NT2/D1 (cell line): ENCODE measurements at places on chromosomes 7 and 10.
A peak's percentile ranks its signal among the peaks of the same experiment; 100 is the strongest.

DNA sequence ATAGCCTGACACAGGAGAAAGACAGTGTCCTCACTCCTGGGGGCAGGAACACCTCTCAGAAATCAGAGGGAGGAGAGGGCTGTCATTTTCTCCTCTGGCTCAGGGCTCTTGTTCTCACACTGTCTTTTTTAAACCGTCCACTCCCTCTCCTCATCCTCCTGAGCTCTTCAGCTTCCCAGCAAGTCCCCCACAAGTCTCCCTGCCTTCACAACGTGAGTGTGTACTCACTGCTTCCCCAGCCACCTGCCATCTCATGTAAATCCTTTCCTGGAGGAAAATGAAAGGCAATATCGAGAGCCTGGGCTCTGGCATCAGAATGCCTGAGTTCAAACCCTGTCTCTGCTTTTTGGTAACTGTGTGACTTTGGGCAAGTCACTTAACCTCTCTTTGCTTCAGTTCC is 5.7 kb downstream of the LLCFC1 start:
- DNase-seq = no peak

DNA sequence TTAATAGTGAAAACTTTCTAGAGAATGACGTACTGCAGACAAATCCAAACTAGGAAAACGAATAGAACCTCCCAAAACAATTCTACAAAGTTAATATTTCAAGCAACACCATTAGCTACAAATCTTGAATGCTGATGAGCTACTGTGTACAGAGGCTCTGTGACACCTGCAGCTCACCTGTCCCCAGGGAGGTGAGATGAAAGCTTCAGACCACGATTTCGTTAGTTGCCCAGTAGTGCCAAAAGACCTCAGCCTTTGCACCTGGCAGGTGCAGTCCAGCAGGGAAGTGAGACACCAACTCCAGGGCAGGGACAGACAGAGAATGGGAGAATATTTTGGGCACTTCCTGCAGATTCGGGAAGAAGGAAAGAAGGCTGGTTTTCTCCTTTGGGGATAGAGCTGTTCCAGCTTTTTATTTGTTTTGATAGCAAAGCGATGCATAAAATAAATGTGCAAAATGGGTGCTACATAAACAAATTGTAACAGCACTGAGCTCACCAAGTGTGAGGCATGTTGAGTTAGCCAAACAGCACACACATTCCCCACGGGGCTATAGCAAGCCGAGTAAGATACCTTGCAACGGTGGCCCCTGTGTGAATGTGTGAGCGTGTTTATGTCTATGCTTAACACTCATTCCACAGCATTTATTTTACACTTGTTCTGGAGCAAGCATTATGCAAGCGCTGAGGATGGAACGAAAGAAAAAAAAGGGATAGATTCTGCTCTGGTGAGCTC is 1024.8 kb upstream of the AUTS2 start:
- no peak for DNase-seq

DNA sequence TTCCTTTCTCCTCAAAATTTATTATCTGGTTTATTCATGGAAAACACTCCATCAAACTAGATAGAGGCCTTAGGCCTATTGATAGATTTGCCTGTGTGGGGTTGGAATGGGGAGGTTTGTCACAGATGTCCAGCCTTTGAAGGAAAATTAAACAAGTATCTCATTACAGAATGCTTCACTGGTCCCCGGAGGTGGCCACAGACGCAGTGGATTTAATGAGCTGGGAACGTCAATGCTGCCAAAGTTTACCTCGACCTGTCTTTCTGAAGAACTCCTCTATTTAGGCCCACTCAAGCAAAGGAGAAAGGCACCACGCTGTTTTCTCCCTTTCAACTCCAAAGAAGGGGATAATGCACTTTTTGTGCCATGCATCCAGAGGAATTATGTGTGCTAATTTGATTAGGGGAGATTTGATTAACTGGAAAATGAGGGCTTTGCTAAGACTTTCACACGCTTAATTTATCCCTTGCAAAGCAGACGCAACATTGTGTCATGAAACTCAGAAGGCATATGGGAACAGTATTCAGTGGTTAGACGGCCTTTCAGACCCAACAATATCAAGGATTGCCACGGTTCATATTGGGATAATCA is 558.8 kb upstream of the GALNT17 start:
- DNase-seq = no peak

DNA sequence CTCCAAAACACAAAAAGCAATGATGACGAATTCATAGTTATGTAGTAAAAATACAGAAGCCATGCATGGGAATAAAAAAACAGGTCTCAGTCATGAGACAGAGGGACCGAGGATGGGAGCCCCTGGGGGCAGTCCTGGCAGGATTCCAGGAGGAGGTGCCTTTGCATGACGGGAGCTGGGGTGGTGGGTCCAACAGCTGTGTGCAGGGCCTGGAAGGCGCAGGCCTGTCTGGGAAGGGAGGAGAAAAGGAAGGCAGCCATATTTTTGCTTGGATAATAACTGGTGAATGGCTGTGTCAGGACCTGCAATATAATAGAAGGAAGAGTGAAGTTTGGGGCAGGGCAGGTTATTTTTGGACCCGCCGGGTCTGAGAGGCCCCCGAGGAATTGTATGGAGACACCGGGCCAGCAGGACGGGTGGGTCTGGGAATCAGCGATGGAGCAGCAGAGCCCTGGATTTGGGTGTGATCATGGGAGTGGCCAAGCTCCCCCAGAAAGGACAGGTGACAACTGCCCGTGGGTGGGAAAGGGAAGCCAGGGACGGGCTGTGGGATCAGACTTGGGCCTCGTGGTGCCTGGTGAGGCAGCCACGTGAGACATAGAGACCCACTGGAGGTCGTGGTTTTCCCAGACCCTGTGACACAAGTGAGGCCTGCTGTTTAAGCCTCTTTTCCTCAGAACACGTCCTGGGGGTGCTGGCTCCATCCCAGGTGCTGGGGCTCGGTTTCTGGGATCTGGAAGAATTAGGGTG is 2.9 kb upstream of the JAKMIP3 start:
- DNase-seq = no peak

DNA sequence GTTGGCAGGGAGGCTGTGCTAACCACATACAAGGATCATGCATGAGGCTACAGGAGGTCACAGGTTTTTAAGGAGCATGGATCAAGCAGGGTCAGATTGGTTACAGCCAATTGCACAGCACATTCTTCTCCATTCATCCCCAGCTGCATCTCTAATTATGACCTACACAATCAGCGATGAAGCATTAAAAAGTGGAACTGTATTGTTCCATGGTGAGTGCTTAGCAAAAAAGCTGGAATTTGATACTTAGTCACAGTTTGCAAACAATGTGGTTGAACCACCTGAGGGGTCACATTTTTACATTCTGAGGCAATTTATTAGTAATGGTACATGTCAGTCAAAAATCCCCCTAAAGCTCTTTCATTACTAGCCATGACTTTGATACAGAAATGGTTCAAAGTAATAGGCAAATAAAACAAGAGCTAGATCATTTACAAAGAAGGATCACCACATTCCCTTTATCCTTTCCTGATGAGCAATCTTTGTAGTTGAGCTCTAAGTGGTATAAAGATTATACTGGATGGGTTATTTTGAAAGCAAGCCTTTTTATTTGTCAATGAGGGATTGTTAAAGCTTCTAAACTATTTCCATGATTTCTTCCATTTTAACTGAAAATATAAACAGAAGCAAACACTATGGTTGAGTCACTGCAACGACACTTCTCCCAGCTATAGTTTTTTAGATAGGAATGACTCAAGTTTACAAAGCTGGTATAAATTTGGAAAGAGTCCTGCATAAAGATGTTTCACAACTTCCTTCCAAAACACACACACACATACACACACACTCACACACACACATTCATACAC is 217.8 kb upstream of the SEMA3A start:
- no peak for DNase-seq

DNA sequence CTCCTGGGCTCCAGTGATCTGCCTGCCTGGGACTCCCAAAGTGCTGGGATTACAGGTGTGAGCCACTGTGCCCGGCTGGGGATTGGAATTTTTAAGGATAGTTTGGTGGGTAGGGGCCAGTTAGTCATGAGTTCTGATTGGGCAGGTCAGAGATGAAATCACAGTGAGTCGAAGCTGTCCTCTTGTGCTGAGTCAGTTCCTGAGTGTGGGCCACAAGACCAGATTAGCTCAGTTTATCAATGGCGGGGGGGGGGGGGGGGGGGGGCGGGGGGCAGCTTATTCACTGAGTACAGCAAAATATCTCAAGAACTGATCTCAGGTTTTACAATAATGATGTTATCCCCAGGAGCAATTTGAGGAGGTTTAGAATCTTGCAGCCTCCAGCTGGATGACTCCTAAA is 11.6 kb upstream of the ERCC6 start:
- DNase-seq = no peak

- DNase-seq = no peak
These were observed 29.2 kb downstream of the FAM3C start for GRCh38 chr7:121366852-121367431.

DNA sequence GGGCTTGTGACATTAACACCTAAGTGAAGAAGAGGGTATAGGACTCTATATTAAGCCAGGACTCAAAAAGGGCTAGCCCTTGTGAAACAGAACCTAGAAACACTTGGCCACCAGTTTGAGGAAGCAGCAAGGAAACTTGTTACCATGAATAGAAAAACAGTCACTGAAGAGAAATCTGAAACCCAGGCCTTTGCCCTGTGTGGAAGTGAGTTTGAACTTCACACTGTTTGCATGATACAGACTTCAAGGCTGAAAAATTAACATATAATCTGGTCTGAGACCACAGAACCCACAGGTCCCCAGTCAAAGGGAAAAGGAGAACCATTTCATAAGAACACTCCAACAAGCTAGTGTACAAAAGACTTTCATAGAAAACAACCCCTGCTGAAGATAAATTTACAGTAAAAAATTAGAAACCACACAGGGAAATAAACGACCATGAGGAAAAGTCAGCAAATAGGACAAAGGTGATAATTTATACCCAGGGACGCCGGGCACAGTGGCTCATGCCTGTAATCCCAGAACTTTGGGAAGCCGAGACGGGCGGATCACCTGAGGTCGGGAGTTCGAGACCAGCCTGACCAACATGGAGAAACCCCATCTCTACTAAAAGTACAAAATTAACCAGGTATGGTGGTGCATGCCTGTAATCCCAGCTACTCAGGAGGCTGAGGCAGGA is 76.1 kb downstream of the SKIDA1 start:
- DNase-seq = no peak

DNA sequence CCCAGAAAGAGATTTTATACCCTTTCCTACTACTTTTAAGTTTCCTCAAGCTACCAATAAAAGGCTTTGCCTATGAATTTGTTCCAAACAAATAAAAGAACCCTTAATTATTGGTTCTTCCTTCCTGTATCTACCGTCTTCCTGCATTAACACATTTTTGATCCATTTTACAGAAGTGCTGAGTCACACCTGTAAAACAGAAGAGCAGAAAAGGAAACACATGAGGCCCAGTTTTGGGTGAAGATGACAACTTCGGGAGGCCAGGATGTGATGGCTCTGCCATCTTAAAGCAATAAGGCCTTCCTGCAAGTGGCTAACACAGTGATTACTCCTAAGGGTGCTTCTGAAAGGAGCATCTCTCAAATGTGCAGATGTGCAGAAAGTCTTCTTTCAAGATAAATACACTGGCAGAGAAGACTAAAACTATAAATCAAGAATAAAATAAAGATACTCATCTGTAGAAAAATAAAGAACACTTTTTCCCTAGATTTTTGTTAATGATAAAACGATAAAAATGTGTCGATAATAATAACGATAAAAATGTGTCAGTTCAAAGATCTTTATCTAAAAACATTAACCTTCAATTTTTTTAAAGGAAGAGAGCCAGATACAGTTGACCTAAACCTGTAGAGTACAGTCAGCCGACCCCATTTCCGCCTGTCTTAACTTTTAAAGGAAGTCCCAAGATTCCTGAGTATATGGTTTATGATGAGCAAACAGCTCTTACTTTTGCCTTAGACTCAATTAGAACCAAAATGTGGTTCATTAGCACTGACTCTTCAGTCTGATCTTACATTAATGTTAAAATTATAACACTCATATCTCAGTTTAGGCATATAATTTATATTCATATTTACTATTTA is 108.6 kb downstream of the UBE2H start:
- DNase-seq = no peak

GRCh38 chr7:40232242-40232893 is 97.6 kb downstream of the SUGCT start:
- DNase-seq = peak; percentile 38

DNA sequence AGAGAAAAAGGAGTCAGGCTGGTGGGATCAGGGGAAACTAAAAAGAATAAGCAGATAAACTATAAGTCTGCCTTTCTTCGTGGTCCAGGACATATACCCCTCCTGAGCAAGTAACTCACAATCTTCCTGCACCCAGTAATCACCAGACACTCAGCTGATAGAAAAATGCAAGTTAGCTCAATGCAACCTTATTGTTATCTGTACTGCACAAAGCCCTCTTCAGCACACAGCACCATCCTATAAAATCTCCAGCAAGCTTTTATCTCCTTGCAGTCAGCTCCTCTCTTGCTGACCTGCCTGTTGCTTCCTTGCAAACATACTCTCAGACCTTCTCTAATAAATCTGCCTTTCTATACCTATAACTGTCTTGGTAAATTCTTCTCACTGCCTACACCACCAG is 6.7 kb downstream of the SLC37A3 start:
- no peak for DNase-seq

GRCh38 chr10:78904196-78904595 is 164.6 kb upstream of the ZMIZ1 start:
- DNase-seq = no peak

- DNase-seq = no peak
These were observed 227.0 kb downstream of the SORCS3 start for GRCh38 chr10:104867966-104868598.

DNA sequence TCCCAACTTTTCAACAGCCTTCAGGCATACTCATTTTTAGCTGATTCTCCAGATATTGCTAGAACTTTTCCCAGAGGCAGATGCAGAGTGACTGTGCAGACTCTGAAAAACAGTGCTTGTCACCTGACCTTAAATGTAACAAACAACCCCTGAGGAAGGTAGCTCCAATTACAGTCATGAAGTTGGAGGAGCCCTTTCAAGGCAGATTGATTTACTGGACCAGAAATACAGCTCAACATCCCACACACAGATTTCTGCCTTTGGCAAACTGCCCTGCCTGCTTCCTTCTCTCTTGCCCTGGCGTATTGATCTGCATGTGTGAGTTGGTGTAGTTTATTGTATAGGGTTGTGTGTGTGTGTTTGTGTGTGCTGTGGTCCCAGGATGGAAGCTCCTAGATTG is 38.5 kb downstream of the PYROXD2 start:
- no peak for DNase-seq

DNA sequence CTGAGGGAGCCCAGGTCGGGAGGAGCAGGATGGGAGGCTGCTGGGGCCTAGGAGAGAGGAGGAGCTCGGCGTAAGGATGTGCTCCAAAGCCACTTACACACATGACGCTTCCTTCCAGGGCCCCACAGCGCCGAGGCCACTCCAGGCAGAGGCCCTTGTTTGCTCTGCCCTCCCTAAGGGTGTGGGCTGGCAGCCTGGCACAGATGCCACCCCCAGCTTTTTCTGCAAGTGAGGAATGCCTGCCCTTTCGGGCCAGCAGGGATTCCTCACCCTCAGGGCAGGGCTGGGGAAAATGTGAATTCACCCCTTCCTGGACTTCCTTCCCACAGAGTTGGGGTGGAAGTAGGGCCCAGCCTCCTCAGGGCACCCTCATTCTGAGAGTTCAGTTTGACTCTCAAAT is 5.6 kb upstream of the AQP1 start:
- DNase-seq = no peak

- DNase-seq = no peak
These were observed 129.6 kb downstream of the ATP6V0E2 start for GRCh38 chr7:150003304-150003810.

GRCh38 chr10:114751856-114752255 is 69.7 kb upstream of the FHIP2A start:
- DNase-seq = no peak

GRCh38 chr7:154474903-154475520 is 422.8 kb downstream of the DPP6 start:
- DNase-seq = no peak

GRCh38 chr7:8086239-8086638 is 117.6 kb downstream of the GLCCI1 start:
- DNase-seq = no peak
